Breast epithelium (tissue), 4 donors: ENCODE measurements at places on chromosomes 1 and 21. TPM values are rescaled to one million over a fixed set of nuclear protein-coding genes. Genes with fewer than 3 reads are reported as not detected.
A peak's percentile ranks its signal among the peaks of the same experiment; 100 is the strongest.

The SYT2 gene
- under 0.01 TPM for total RNA-seq

The LCE2A gene
- total RNA-seq: not detected

DNA sequence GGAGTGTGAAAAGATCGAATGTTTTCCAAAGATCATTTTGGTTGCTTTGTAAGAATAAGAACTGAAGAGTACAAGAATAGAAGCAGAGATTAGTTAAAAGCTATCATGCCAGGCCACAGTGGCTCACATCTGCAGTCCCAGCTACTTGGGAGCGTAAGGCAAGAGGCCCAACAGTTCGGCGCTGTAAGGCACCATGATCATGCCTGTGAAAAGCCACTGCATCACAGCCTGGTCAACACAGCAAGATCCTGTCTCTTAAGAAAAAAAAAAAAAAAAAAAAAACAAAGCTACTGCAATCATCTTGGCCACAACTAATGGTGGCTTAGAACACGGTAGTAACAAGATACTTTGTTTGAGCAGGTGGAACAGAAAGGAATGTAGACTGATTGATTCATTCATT, 116.2 kb downstream of the EIF4G3 start:
- DNase-seq: no peak

- no peak for DNase-seq
Measured at GRCh38 chr1:221908573-221908972, 166.7 kb upstream of the DUSP10 start.

DNA sequence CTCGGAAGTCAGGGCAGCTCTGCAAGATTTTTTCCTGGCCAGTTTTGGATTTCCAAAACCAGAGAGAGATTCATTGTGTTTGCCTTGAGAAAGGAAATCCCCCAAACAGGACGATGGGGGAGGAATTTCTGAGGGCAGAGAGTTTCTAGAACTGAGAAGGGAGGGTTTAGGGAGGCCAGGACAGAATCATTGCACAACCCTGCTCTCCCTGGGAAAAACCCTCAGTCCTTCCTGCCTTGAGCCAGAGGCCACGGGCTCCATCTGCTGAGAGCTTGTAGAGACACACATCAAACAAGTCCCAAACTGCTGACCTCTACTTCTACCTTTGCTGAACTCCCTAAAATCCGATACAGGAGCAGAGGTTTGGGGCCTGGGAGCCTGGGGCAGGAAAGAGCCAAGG, 99.7 kb downstream of the NMNAT2 start:
- DNase-seq: peak; percentile 75

DNA sequence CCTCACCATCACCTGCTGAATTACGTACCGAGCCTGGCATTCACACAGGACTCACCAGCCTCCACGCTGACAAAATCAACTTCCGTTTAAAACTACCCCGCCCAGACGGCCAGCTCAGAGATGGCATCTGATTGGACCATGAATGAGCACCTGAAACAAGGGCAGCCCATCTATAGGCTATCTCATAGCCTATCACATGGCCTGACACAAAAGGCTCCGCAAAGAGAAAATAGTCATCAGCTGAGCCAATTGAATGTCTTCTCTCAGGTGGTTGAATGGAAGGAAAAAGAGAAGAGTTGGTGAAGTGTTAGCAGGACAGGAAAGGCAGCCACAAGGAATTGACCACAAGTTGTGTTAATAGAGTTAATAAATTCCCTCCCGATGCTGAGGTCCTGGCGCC, 50.6 kb upstream of the ZC3H12A start:
- no peak for DNase-seq

The KCNT2 gene
- 3.0 TPM for total RNA-seq

- DNase-seq: no peak
Measured at GRCh38 chr1:38741341-38741740, 118.2 kb downstream of the RRAGC start.

The OR2G6 gene
- not detected for total RNA-seq
